ENCODE measurements at places on chromosomes 5 and 9. TPM values are rescaled to one million over a fixed set of nuclear protein-coding genes. Genes with fewer than 3 reads are reported as not detected.

Gene PCDHGB6
- 0.09 TPM for polyA plus RNA-seq

Gene PRRX2
- polyA plus RNA-seq: 2.7 TPM

Gene RASGEF1C
- polyA plus RNA-seq: 0.24 TPM

Gene MSMP
- polyA plus RNA-seq: not detected

Gene PCDHB13
- 0.08 TPM for polyA plus RNA-seq

Gene NR6A1
- 1.7 TPM for polyA plus RNA-seq

Gene RIGI
- polyA plus RNA-seq: 4.1 TPM

Gene IL4
- not detected for polyA plus RNA-seq

Gene ANXA1
- 1,601 TPM for polyA plus RNA-seq

Gene NR5A1
- not detected for polyA plus RNA-seq

- no peak for DNase-seq
These were observed 278.0 kb downstream of the CETN3 start for GRCh38 chr5:90131383-90132133.

- no peak for DNase-seq
These were observed 9.9 kb upstream of the ANKHD1 start for GRCh38 chr5:140391732-140392131.

- DNase-seq: peak; percentile 45
These were observed 552 bp downstream of the OTULINL start for GRCh38 chr5:14581891-14582796.

GRCh38 chr9:88388886-88389605 lies 802 bp downstream of the SPIN1 start:
- DNase-seq: peak; percentile 68

GRCh38 chr5:6143523-6143922 lies 234.8 kb downstream of the MED10 start:
- DNase-seq: no peak

GRCh38 chr9:2413160-2413805 lies 208.3 kb upstream of the VLDLR start:
- no peak for DNase-seq

GRCh38 chr9:91261417-91261816 lies 100.3 kb downstream of the AUH start:
- no peak for DNase-seq

DNA sequence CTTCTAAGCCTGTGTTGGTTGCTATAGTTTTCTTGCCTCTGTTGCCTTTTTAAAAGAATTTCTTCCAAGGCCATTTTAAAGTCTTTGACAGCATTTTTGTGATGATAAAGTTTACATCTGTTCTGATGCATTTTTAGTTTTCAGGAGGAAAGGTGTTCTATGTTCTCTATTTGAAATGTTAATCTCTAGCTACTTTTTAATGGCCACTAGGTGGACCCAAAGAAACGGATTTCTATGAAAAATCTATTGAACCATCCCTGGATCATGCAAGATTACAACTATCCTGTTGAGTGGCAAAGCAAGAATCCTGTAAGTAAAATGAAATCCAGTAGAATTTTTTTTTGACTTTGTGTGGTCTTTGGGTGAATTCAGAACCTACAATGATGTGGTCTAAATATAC lies 60.2 kb downstream of the MELK start:
- DNase-seq: peak; percentile 36

DNA sequence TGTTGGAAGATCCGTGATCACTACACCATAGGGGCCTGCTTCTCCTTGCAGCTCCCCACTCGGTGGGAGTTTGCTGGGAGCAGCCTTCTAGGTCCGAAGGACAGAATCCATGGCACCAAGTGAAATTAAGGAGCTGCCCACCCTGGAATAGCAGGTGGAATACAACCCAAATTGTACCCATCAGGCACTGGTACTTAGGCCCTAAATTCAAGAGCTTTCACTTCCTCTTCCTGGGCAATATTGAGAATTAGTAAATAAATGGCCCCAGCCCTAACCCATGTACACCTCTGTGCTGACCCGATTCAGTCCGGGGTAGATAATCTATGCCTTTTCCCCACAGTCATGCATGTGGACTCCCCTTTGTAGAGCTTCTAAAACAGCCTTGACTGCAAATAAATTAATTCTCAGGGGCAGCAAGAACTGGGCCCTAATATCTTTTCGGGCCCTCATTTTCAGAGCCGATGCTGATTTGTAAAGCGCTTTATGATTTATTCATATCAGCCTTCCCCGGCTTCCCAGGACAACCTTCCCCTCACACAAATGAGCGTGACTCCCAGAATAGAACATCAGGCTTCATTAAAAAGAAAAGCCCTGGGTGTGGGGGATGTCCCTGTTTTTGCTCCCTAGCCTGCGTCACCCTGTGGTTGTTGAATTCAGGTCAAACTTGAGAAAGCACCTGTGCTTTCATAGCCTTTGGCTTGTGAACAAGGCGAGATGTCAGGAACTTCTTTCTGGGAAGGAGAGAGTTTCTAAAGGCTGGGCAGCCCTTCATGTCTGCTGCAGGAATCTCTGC lies 126.1 kb upstream of the TBC1D2 start:
- DNase-seq: no peak

DNA sequence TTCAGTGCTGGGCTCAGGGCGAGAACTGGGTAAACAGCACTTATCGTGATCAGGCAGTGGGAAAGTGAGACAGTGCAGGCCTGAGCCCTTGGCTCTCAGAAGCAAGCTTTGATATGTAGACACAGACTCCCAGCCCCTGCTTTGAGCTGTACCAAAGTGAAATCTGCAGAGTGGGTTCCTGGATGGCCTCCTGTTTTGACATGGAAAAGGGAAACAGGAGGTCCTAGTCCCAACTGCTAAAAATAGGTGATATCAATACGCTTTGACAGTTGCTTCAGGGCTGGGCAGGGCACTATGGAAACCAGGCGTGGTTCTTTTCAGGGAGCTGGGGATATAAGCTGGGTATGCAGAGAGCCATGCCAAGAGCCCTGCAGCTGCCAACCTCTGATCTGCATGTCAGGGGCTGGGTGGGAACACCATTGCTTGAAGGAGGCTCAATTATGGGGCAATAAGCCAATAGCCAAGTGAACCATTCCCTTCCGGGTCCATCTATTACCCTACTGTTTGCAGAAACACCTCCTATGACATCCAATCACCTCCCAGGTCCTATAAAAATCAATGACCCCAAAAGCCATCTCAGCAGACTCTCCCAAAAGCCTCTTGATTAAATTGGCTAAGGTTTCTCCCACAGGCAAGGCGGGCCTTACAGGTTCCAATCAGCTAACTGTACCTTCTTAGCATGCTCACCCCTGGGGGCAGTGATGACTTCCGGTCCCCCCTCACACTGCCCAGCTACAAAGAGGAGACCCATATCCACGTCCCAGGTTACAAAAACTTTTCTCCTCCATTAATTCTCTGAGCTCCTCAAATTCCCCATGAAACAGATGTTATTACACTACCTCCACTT lies 45.8 kb downstream of the EPB41L4B start:
- no peak for DNase-seq

GRCh38 chr5:78116167-78116566 lies 178.3 kb downstream of the AP3B1 start:
- peak; percentile 6 for DNase-seq

GRCh38 chr9:93237540-93237939 lies 53.6 kb downstream of the WNK2 start:
- DNase-seq: no peak

- DNase-seq: no peak
These were observed 173.2 kb downstream of the PRELID2 start for GRCh38 chr5:145661737-145662485.

GRCh38 chr9:126782053-126782388 lies 22.8 kb upstream of the ZBTB43 start:
- no peak for DNase-seq

GRCh38 chr5:166962461-166962860 lies 1329.0 kb upstream of the WWC1 start:
- DNase-seq: no peak

DNA sequence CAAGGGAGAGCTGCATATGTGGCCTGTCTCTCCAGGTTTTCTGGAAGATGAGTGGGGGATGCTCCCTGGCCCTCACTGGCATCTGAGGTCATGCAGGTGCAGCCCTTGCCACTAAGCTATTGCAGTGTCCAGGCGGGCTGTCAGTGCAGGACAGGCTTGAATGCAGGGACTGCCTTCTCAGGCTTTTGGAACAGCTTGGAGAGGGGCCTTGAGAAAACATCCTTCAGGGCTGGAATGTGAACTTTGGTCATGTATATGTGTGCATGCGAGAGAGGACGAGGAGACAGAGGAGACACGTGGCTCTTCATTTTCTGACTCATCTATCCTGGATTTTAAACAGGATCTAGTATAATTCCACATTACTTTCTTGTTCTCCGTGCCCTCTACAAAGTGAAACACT lies 90.3 kb downstream of the MACROH2A1 start:
- no peak for DNase-seq

DNA sequence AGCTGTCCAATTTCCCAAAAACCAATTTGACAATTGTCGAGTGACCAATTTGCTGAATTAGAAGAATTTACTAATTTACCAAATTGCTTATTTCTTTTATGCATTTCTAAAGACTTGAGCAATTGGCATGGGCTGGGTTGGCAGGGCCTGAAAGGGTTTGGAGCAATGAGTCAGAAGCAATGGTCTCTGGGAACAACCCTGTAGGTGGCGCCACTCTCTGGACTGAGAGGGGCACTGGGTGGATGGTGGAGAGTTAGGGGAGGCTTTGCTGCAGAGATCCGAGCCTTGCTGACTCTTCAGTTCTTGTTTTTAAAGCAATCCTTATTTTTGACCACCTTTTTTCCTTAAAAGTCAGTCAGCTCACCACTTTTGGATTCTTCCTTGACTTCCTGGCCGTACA lies 71.5 kb upstream of the RPS23 start:
- DNase-seq: no peak

DNA sequence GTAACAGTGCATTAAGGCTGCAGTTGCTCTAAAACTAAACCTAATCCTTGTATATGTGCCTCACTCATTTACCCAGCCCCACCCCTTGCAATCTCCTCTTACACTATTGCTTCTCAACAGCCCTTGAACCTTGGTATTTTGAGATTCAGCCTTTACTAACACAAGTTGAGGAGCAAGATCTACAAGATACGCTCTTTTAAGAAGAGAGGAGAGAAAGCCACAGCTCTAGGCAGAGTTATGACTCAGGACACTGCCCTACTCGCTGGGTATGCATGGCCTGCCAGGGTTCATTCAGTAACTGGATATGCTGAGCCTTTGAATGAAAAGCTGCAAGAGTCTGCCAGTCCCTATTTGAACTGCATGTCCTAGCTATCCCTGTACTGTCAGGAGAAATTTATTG lies 219.5 kb downstream of the PCSK5 start:
- no peak for DNase-seq

DNA sequence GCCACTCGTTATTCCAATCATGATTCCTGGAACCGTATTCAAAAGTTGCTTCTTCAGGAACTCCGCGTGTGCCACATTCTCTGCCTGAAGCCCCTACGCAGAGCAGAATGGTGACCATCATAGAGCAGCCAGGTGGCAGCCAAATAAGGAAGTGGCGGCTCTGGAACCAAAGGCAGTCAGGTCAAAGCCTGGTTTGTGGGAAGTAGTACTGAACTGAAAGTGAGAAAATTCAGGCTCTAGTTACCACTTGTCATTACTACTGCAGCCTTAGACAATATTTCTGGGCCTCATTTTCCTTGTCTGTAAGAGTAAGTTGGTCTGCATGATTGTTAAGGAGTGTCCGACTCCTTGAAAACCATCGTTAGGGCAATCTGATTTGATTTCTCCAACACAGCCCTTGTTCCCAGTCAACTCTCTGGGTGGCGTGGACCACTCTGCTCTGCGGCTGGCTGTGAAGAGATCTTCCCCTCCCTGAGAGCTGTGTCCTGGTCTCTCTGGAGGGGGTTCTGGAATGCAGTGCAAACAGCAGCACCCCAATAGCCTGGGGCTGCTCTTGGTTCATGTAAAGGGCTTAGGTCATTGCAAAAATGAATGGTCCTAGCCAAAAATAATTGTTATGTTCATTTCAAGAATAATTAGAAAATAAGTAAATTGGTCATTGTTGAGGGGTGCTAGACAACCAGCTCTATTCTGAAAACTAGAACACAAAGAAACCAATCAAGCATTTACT lies 102.4 kb downstream of the MED27 start:
- no peak for DNase-seq

- DNase-seq: no peak
These were observed 32.0 kb downstream of the STARD4 start for GRCh38 chr5:111480346-111480745.

- DNase-seq: no peak
These were observed 320.6 kb downstream of the PJA2 start for GRCh38 chr5:109089191-109089590.

DNA sequence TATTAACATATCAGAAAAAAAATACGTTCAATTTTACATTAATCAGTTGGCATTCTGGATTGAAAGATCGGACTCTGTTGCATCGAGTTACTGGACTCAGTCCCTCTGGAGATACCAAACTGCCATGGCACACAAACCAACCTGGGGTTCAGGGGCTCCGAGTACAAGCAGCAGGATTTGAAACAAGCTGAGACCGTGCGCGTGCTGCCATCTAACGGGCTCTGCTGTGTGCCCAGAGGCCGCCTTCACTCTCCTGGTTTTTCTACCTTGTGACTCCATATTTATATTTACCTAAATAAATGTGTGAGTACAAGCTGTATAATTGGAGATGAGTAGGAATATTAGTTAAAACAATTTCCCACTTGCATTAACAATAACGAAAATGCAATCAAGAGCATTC lies 48.2 kb downstream of the ANXA1 start:
- DNase-seq: peak; percentile 51

GRCh38 chr9:79630521-79631403 lies 59.0 kb downstream of the TLE4 start:
- no peak for DNase-seq

DNA sequence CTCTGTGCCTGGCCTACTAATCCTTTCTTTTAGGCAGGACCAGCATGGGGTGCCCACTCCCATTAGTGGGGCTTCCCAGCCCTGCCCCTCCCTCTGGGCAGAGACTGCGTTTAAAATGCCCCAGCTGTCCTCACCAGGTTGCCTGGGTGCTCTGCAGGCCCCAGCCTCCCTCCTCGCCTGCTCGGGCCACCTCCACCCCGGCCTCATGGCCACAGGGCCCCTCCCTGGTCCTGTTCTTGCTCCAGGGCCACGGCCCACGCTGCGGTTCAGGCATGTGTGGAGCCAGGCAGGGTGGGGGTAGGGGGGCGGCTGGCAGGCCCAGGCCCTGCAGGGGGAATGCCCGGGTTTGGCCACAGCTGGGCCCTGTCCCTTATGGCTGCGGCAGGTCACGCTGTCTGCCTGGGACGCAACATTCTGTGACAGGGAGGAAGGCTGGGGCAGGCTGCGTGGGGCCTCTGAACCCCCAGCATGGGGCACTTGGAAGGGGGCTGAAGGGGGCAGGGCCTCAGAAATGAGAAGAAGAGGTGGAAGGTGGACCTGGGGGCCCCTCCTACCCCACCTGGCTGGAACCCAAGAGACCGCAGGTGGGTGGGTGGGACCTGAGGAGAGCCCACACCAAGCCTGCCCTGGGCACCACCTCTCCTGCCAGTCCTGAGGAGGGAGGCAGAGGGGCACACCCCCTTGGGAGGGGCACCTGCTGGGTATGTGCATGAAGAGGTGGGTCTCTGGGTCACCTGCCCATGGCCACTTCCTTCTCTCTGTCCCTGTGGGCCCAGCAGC lies at the start of gene LCN12:
TSS of gene LCN12 (plus strand) at position 733 of the 780 bp plus-strand sequence. CDS start 55 bp downstream, outside the sequence.
- no peak for DNase-seq

Data from A549 (cell line).